ENCODE measurements at places on chromosomes 1 and 21.

DNA sequence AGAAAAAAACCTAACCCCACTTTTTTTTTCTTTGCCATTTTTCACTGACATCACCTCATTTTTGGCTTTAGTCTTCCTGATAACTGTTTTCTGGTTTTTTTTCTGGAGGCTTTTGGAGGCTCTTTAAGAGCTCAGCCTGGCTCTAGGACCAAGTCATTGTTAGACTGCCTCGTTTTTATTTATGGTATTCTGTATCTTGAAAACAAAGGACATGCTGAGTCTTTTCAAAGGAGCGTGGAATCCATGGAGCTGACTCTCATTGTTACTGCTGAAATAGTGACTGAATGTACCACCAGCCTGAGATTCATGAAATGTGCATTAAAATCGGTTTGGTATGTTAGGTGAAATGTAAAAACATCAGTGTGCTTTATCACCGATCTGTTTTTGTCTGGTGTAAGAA is 28.0 kb downstream of the RASAL2 start:
- DNase-seq = no peak

DNA sequence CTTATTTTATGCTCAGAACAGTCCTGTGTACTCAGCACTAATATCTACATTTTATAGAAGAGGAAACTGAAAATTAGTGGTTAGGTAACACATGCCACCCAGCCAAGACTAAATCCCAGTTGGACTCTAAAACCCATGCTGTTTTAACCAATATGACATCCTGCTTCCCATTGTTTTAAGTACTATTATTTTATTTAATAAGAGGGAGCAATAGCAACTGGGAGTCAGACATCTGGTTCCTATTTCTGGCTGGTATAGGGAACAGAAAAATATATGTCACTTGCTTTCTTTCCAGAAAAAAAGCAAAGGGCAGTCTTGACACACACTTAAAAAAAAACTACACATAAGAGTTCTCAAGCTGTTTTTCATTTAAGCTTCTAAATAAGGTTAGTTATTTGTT is 11.9 kb downstream of the KLHL12 start:
- DNase-seq = no peak

GRCh38 chr1:199573047-199573446 is 454.5 kb upstream of the NR5A2 start:
- DNase-seq = no peak

- no peak for DNase-seq
Observed at GRCh38 chr1:73839922-73840321, 358.1 kb downstream of the LRRIQ3 start.

DNA sequence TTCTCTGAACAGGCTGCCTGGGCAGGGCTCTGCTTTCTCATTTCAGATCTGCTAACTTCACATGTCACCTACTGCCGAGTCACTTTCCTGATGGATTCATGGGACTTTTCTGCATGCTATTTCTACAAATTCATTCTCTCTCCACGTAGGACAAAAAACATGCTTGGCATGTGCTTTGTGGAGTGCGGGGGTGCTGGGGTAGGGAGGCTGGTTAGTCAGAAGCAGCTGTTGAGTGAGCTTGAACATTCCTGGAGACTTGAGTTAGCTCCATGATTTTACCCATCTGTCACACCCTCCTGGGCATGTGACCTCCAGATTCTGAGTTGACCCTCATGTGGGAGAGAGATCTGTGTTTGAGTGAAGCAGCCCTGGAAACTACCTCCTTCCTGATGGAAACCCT is 71.4 kb downstream of the UCK2 start:
- no peak for DNase-seq

GRCh38 chr21:31410499-31411131 is 66.6 kb upstream of the TIAM1 start:
- DNase-seq = no peak

Measured in NCI-H2029 treated with DMSO at 0.1 percent for 48 hours (cell line).